ENCODE measurements at places on chromosomes 5 and 9.

DNA sequence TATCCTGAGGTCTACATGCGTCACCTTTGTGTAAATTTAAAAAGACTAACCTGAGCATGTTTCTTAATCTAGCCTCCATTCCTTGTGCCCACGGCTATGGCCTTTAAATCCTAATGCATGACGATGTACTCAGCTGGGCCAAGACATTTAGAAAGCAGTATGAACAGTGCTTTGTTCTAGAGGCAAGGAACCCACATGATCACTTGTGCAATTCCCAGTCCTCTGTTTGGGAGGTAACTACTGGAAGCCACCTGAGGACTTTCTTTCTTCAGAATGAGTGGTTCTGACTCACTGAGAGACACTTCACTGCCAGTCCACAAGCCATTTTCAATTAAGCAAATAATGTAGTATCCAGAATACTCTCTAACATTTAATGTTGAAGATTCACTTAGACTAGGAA lies 181.3 kb downstream of the RAB3C start:
- no peak for DNase-seq

DNA sequence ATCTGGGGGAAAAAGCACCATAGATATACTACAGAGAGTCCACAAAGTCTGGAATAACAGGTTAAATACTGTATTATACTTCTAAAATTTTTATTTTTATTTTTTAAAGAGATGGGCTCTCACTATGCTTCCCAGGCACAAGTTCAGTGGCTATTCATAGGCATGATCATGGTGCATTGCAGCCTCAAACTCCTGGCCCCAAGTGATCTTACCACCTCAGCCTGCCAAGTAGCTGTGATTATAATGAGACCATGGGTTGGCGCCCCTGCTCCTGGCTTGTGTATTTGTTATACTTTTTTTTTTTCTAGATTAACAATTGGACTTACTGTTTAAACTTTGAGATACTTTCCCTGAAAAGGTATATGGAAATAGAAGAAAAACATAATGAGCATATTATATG lies 25.9 kb downstream of the ERBIN start:
- no peak for DNase-seq

- DNase-seq = no peak
These were observed 216.9 kb downstream of the CAVIN4 start for GRCh38 chr9:100794738-100795269.

DNA sequence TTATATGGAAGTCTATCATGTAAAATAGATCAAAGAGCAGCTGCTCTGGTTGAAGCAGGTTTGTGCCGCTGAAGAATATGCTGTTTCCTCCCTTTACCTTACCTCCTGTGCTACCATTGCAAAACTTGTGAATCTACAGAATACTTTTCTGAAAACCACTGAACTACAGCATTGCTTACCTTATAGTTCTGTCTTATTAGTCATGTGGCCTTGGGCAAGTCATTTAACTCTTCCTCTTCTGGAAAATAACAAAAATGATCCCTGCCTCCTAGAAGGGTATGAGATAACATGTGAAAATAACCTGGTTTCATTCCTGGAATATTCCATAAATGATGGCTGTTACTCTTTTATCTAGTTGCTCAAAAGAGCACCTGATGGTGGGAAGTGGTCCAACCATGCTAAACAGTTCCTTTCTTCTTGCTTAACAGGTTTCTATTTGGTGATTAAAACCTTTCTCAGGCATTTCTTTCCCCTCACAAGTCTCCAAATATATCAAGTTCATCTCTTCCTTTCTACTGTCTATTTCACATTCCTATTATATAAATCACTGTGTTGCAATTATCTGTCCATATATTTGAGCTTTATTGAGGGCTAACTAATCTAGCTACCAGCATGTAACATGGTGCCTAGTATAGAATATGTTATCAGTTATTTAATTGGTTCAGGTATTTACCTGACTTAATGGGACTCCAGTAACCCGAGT lies 15.0 kb downstream of the TRIM32 start:
- no peak for DNase-seq

GRCh38 chr9:136426787-136427186 lies 12.9 kb downstream of the INPP5E start:
- DNase-seq = no peak

DNA sequence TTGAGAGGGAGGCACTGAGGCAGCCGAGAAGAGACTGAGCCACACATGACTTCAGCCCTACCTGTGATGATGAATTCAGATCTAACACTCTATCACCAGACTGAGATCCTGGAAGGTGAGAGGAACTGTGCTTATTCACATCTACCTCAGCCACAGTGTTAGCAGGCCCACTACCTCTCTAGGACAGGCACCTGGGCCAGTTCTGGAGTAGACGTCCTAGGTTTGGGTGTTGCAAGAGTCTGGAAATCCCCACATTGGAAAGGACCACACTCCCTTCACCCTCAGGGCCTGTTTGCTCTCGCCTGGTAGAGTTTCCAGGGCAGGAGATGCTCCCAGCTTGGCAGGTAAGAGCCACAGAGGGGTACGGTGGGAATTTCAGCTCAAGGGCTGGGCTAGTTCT lies 113.8 kb upstream of the CCL21 start:
- DNase-seq = no peak

GRCh38 chr9:134925011-134925511 lies 7.3 kb upstream of the FCN1 start:
- peak; percentile 9 for DNase-seq

DNA sequence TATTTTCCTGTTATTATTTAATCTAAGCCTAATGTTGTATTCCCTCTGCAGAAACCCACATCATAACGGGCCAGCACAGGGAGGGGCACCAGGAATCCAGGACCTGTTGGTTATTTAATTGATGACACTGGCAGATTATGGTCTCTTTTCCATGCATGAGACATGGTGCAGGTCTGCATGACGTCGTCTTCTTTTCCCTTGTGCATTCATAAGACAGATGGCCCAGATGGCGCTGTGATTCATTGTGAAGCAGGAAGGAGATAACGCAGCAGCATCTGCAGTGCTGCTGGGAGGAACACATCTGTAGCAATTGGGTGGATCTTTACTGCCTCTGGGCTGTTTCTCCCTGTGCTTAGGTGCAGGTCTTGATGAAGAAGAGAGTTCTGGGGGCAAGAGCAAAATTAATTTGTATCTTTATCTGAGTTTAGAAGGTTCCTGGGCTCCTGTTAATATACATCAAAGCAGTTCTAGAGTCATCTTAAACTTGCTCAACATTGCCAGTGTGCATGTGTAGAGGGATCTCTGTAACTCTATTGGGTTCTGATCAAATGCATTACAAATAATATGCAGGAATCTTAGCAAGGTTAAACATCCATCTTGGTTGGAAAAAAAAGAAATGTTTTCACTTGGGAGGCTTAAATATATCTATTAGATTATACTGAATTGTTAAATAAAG lies 176.1 kb downstream of the PCSK1 start:
- no peak for DNase-seq

DNA sequence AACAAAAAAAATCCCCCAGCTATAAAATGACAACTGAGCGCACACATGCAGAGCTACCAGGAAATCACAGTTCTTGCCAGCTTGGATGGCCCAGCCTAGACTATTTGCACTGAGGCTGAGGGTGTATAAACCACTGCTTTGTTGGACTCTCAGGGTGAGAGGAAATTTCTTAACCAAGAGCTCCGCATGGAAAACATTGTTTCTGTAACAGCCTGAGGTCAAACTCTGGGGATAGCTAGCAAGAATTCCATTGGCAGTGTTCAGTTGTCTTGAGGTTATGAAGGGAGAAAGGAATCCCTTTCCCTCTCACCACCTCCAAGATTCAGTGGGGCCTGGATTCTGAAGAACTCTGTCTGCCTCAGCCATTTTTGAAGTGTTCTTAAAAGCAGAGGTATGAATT lies 360.0 kb downstream of the OSTF1 start:
- DNase-seq = no peak

- no peak for DNase-seq
These were observed 4.9 kb upstream of the TBCA start for GRCh38 chr5:77781076-77781475.

DNA sequence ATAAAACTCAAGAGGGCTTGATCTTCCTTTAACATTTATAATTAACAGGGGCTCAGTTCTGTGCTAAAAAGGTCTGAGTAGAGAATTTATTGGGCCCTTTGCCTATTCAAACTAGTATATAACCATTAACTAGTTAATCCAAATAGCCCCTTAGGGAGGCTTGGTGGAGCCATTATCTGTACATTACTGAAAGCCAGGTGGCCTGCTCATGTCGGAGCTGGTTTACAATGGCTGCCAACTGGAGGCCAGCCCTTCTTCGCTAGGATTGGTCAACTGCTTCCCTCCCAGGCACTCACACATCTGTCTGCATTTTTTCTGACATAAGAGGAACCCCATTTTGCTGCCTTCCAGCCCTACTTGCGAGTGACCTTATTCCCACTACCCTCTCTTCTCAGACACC lies 30.4 kb upstream of the NDFIP1 start:
- DNase-seq = no peak

DNA sequence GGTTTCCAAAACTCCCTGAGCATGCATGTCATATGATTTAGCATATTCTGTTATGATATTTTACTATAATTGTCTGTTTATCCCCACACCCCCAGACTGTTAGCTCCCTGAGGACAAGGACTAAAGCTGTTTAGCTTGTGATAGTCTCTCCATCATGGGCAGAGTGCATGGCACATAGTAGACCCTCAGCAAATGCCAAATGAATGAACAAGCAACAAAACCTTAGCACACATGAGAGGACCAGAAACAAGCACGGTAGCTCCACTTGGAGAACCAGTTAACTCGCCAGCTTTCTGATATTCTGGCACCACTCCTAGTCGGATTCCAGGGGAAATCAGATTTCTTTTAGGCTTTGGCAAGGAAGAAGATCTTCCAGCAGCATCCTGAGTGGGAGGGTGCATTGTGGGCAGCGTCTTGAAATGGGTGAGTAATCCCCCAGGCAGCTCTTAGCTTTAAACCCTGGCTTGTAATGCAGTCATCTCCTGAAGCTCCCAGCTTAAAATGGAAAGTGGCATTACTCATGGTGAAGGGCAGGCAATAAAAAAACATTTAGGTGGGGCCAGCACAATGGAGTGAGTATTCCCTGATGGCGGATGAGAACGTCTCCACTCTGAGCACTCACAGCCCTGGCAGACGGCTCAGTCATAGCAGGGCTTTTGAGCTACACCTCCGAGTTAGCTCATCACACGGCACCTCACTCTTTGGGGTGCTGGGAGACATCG lies 41.1 kb downstream of the FGF1 start:
- DNase-seq = peak; percentile 97

- DNase-seq = no peak
These were observed 8.5 kb upstream of the ENDOG start for GRCh38 chr9:128809831-128810230.

DNA sequence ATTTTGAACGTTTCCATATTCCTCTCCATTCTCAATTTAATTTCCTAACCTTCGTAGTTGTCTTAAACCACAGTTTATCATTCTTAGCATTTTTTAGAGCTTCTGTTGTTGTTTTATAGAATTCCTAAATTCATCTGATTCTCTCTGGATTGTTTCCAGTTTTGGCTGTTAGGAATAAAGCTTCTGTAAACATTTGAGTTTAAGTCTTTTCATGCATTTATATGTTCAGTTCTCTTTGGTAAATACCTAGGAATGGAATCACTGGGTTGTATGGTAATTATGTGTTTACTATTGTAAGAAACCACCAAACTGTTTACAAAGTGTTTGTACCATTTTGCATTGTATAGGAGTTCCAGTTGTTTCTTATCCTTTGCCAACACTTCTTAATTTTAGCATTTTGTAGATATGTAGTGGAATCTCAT lies 29.7 kb downstream of the GPR21 start:
- no peak for DNase-seq

- DNase-seq = no peak
These were observed 16.1 kb downstream of the PCBD2 start for GRCh38 chr5:134920848-134921575.

DNA sequence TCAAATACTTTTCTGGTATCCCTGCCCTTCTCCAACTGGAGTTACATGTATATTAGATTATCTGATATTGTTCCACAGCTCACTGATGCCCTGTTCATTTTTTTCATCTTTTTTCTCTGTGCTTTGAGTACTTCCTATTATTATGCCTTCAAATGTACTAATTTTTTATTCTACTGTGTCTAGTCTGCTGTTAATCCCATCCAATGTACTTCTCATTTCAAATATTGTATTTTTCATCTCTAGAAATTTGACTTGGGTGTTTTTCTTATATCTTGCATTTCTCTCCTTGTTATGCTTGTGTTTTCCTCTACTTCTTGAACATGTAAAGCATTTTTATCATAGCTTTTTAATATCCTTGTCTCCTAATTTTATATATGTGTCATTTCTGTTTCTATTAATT lies 41.6 kb upstream of the MYOT start:
- no peak for DNase-seq

- DNase-seq = no peak
These were observed 19.7 kb downstream of the ANP32B start for GRCh38 chr9:98002808-98003207.

DNA sequence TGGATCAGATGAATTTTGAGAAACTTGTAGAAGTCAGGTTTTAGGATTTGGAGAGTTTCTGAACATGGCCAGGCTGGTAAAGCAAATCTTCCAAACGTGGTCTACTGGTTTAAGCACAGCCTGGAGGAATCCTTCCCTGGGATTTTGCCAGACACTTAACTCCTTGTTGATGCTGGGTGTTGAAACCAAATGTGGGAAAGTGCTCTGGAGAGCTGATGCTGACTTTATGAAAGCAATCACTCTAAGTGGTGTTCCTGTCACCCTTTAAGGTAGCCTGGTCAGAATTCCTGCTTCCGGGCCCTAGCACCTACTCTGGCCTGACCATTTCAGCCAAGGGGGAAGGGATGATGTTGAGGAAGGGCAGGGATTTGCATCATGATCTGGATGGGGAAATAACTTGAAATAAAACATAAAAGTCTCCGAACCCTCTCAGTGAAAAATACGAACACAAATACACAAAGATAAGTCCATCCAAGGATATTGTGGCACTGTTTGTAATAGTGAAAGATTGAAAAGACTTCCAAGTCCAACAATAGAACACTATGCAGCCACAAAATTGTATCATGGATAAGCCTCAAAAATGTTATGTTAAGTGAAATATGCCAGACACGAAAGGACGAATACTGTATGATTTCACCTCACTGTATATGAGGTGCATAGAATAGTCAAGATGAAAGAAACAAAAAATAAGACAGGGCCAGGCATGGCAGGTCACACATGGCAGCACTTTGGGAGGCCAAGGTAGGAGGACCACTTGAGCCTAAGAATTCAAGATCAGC lies 57.7 kb downstream of the PDE6A start:
- no peak for DNase-seq

DNA sequence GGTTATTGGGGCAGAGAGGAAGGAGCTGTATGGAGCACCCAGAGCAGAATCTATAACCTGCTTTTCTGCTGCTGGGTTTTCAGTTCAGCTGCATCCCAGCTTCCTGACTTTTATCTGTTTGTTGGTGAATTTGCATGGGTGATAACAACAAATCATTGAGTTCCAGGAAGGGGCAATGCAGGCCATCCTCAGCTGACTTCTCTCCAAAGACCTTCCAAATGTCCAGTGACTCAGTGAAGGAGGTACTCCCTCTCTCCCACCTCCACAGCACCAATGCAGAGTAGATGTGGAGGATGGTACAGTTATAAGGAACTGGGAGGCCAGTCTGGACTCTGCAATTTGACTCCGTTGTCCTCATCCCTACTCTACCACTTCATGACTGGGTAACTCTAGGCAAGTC lies 1.6 kb upstream of the TXN start:
- no peak for DNase-seq

- no peak for DNase-seq
These were observed 176.3 kb upstream of the SEMA6A start for GRCh38 chr5:116750631-116751580.

GRCh38 chr5:111066261-111066938 lies 5.1 kb upstream of the TSLP start:
- DNase-seq = no peak

GRCh38 chr5:171627936-171628632 lies 157.5 kb upstream of the SMIM23 start:
- no peak for DNase-seq

GRCh38 chr9:137266162-137266527 lies 11.0 kb downstream of the NELFB start:
- peak; percentile 39 for DNase-seq
